ENCODE measurements at places on chromosomes 6 and 20. TPM values are rescaled to one million over a fixed set of nuclear protein-coding genes. Genes with fewer than 3 reads are reported as not detected.

DNA sequence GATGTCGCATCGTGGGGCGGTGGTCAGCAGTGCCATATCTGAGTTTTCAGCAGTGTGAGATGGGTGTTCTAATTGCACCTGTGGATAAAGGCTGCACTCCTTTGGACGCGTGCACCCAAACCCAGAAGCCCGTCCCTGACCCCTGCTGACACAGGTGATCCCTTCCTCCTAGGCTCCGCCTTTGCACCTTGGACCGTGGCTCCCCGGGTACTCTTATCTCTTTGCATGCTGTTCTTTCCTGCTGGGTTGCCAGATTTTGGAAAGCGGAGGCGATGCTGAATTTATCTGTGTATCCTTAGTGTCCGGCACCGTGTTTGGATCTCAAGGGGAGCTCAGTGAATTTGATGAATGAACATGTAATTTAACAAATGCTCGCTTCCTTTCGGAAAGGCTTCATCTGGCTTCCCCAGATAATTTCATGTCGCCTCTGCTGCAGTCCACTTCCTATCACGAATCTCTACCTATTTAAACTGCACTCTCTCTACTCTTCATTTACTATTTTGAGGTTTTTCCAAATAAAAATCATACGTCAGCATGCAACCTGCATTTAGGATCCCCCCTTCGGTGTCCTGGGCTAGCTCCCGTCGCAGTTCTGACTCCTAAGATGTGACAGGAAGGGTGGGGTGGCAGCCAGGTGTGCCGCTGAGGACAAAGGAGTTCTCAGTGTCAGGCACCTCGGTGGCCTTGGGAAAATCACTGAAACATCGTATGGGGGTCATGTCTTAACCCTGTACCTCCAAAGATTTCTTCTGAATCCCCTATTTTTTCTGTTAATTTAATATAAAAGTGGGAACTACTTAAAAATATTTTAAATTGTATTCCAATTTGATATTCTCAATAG is 753 bp upstream of the PERP start:
- no peak for DNase-seq

The TINAG gene
- total RNA-seq = 17.9 TPM

The TMC2 gene
- total RNA-seq = not detected

- no peak for DNase-seq
Measured at GRCh38 chr6:146381486-146381885, 162.1 kb upstream of the RAB32 start.

The KIAA1755 gene
- 0.06 TPM for total RNA-seq

GRCh38 chr6:116101302-116101718 is 657 bp downstream of the NT5DC1 start:
- DNase-seq = no peak

The IPCEF1 gene
- total RNA-seq = 0.63 TPM

DNA sequence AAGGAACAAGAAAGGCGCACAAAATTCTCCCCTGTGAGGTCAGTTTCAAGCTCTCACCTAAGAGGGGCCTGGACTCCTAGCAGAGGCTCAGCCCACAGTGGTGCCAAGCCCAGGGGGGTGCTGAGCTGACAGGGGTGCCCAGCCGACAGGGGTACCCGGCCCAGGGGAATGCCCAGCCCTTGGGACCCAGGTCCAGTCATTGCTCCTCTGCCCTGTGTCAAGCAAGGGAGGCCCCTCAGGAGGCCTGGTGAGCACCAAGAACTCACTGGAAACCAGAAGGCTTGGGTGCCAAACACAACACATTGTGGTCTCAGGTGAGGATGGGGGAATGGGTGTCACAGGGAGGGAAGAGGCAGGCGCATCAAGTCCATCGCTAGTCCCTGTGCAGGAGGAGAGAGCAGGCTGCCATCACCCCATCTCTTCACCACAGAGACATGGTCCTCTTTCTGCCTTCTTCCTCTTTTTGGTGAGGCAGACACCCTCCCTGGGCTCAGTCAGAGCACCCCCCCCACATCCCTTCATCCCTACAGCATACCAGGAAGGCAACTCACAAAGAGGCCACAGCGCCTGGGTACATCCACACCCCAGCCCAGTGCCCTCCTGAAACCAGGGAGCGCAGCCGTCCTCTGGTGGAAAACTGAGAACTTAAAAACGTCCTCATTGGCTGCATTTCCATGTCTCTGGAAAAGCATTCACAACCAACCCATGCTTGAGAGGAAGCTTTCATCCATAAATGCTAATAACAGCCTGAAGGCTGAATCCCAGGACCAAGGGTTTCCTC is 111.3 kb downstream of the BANF2 start:
- no peak for DNase-seq

- no peak for DNase-seq
Measured at GRCh38 chr6:161710698-161711097, 436.8 kb upstream of the AGPAT4 start.

DNA sequence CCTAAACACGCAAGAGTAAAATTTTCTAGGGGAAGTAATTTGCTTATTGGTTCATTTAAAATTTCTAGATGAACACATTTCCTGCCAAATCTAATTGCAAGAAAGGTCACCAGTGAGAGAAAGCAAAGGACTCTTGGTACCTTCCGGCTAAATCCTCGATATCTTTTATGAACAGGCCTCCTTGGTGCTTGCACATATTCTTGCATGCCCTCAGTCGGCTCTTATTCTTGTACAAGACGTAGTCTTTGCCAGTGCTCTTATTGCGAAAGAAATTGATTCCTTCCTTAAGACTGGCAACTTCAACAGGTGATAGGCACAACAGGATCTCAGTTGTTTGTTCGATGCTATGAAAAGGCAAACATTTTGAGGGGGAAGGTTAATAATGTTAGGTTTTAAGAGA is 141.7 kb upstream of the CARMIL1 start:
- no peak for DNase-seq

DNA sequence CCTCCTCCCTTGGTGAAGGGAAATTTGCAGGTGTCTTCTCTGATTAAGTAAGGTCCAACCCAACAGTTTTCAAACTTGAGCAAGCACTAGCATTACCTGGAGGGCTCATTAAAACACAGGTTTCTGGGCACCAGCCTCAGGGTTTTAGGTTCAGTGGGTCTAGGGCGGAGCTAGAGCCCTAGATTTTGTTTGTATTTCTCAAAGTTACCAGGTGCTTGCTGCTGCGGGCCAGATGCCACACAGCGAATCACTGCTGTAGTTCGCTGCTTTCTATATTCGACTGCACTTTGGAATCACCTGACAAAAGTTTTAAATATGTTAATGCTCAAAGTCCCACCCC is 869 bp downstream of the COL21A1 start:
- no peak for DNase-seq

The EDN1 gene
- 16.3 TPM for total RNA-seq

The FOXQ1 gene
- total RNA-seq = 2.0 TPM

- DNase-seq = peak; percentile 90
Measured at GRCh38 chr20:11267131-11267761, 593.4 kb upstream of the JAG1 start.

The NKX2-2 gene
- not detected for total RNA-seq

The OR2H1 gene
- not detected for total RNA-seq

- DNase-seq = no peak
Measured at GRCh38 chr20:40109136-40109535, 579.9 kb downstream of the MAFB start.

GRCh38 chr6:135658481-135658880 is 160.9 kb upstream of the AHI1 start:
- DNase-seq = no peak

- no peak for DNase-seq
Measured at GRCh38 chr6:26205161-26205624, 118.0 kb downstream of the HFE start.

DNA sequence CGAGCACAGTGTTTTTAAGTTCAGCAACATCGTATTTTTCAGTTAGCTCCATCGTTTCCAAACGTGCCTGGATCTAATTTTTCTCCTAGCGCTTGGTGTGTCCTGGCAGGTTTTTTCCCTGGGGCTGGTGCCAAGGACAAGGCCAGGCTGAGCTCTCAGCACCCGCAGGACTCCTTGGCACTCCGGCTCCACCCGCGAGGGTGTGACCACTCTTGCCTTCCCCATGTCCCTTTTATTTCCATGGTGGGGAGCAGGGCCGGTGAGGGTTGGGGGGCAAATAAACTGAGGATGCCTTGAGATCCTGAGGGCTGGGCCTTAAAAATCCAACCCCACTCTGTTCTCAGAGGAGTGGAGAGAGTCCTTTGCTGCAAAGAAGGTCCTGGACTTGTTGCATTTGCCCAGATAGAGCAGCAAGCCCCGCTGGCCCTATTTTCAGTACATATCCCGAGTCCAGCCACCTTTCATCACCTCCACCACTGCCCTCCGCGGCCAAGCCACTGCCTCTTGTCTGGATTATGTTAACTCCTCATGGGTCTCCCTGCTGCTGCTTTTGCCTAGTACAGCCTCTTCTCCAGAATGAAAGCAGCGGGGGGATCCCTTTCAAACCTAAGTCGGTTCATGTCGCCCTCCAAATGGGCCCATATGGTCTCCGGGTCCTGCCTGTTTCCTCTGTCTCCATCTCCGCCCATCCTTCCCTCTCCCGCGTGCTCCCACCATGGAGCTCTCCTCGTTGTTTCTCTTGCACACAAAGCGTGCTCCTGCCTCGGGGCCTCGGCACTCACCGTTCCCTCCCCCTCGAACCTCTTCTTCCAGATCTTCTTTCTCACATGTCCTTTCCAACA is 4.5 kb upstream of the RAB44 start:
- DNase-seq = no peak

The PSORS1C2 gene
- not detected for total RNA-seq

GRCh38 chr6:110329714-110330436 is 28.3 kb downstream of the METTL24 start:
- no peak for DNase-seq

The MAK gene
- not detected for total RNA-seq

GRCh38 chr6:131331151-131331550 is 195.9 kb downstream of the AKAP7 start:
- DNase-seq = no peak

DNA sequence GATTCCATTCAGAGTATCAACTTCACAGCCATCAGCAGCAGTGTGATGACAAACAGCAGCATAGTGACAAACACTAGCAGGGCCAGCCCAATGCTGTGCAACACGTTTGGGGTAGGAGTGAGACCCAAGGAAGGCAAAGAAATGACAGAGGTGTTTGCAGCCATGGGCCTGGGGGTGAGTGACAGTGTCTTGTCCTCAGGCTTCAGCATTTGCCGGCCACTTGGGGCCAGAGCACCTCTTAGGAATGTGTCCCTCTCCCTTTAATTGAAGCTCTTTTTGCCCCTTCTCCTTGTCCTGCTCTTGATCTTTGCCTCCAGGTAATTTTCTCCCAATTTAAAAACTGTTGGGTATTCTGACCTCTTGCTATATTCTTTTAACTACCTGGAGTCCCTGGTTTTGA is 84.4 kb downstream of the HS3ST5 start:
- DNase-seq = no peak

DNA sequence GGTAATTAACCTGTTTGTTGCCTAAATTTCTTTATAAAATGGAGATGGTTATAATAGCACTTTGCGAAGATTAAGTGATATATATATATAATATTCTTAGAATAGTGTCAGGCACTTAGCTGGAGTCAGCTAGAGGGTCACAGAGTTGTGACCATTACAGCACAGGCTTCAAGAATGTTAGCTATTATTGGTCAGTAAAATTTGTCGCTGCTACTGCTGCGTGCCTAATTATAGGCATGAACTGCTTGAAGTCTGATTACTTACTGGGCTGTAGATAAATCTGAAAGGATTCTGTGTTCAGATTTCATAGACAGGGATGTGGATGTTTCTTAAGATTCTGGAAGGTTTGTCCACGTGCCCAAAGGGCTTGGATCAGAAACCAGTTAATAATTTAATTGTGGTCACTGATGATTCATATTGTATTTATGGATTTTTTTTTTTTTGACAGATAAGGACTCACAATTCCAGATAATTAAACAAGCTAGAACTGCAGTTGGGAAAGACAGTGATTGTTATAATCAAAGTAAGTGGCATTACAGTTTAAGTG is 4.7 kb downstream of the SNRNP48 start:
- no peak for DNase-seq

DNA sequence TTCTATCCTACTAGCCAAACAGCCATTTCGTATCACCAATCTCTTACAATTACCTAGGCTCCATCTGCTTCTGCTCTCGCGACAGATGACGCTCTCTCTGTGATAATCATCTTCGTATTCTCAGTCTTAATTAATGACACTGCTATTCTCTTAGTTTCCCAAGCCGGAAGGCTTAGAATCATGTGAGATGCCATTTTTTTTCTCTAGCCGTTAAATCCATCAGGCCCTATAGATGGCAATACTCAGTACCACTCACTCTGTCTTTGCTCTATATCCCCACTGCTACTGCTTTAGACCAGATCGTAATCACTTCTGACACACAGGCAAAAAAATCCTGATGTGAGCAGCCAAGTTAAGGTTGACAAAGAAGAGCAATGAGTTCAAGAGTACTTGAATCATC is 2.1 kb upstream of the THEMIS start:
- no peak for DNase-seq

GRCh38 chr6:12115001-12115400 is 102.9 kb downstream of the HIVEP1 start:
- no peak for DNase-seq

DNA sequence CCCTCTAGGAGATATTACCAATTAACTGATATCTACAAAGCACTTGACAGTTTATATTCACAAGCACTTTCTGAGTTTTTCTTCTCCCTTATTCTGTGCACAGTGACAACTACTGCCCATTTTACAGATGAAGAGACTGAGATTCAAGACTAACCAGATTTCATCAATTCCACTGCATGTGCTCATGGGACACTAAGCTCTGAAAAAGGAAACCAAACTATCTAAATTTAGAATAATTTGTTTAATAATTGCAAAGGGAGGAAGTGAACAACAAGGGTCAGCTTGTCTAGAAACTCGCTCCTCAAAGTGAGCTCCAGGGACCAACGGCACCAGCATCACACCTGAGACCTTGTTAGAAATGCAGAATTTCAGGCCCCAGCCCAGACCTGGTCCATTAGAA is 50.8 kb upstream of the MYLIP start:
- no peak for DNase-seq

GRCh38 chr20:20448881-20449280 is 81.0 kb downstream of the INSM1 start:
- DNase-seq = no peak

DNA sequence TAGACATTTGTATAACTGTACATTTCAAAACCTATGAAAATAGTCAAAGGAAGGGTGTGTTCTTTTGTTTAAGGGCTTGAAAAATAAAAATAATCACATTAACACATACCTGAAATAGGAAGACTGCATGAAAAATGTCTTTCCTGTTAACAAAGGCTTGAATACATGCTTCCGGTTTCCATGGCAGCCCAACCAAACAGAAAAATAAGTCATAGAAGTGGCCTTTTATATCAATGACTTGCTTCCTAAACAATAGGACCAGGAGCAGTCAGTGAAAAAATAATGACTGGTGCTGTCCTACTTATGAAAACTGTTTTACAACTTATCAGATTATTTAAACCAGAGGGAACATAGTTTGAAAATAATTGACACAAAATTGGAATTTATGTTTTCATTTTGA is 412.6 kb upstream of the PLCB4 start:
- DNase-seq = no peak
